T-helper 9 cell (primary cell): ENCODE measurements at places on chromosomes 5 and 9.

DNA sequence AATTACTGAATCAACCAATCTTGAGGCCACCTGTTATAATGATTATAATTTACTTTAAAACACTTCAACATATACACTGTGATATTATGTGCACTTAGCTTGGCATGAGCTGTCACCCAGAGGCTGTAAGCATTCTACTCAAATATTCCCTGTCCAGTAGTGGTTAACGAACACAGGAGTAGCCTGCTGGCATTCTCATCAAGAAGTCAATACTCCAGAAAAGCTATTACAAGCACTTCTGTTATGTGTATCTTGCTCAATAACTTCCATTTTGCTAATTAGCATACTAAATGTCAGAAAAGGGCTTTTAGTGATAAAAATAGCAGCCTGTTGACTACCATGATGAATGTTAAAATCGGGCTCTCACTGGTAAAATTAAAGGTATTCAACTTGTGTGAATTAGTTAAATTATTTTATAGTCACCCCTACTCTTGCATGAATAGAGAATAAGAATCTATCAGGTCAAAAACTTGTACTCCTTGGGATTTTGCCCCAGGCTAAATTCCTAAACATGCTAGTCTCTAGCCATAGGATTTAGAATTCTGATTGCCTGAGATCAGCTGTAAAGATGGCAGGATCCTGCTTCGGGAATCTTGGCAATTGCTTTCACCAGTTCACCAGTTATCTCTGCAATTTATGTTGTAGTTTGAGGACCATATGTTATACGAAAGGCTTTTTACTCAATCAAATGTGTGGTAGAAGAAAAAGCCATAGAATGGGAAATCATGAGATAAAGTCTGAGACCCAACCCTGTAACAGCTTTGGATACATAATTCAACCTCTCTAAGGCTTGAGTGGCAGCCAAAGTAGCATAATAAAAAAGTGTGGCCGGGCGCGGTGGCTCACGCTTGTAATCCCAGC lies 43.4 kb upstream of the PAM start:
- no peak for DNase-seq

DNA sequence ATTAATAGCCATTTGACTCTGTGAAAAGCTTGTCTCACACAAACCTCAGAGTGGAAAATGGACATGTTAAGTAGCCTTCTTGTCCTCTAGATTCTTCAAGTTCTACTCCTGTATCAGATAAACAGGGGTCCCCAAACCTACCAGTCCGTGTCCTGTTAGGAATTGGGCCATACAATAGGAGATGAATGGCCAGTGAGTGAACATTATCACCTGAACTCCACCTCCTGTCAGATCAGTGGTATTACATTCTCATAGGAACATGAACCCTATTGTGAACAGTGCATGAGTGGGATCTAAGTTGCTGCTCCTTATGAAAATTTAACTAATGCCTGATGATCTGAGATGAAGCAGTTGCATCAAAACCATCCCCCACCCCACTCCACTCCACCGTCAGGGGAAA lies 136.3 kb downstream of the TMEM232 start:
- DNase-seq: no peak

GRCh38 chr9:96363175-96363967 lies 20.1 kb downstream of the SLC35D2 start:
- DNase-seq: no peak

GRCh38 chr5:6135977-6136376 lies 242.4 kb downstream of the MED10 start:
- DNase-seq: no peak

GRCh38 chr9:89405826-89406225 lies 87.5 kb downstream of the SECISBP2 start:
- no peak for DNase-seq

- no peak for DNase-seq
Observed at GRCh38 chr5:32753051-32753450, 41.9 kb downstream of the NPR3 start.

DNA sequence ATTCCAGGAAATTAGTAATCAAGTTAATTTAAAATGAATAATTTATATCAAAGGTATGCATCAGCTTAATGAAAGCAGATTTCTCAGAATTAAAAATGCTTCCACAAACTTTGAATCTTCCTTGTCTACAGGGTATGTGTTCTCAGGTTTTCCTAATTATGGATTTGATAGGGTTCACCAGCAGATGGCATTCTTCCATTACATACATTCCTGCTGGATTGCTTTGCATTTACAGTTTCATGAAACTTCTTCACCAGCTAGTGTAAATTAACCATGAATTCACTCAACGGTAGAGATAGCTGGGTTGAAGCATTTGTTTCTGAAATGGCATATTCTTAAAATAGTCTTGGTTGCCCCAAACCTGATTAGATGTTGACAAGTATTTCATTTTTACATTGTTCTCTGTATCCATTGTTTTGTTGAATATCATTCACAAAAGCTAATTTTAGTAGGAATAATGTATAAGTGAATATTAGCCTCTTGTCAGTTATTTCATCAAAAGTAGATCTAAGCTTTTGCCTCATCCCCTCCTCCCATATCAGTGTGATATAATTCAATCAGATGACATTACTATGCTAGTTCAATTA lies 68.7 kb upstream of the WDR41 start:
- DNase-seq: no peak

- no peak for DNase-seq
Observed at GRCh38 chr5:167248257-167248656, 1043.2 kb upstream of the WWC1 start.

DNA sequence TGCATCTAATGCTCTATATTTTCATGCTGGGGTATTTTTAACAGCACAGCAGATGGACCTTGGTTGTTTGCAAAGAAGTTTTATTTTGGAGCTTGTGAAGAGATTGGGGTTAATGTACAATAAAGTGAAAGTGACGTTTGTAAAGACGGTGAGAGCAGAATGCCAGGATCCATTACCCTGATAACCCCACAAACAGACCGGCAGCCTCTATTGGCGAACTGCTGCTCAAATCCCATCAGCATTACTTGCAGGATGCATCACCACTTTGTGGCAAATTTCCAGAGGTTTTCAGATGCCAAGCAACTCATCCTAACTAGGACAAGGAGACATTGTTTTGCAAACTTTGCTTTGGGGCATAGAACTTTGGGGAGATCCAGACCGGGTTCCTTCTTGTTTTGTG lies 383.3 kb upstream of the ZNF462 start:
- DNase-seq: no peak

- no peak for DNase-seq
Observed at GRCh38 chr5:153829510-153830065, 209.1 kb downstream of the FAM114A2 start.

DNA sequence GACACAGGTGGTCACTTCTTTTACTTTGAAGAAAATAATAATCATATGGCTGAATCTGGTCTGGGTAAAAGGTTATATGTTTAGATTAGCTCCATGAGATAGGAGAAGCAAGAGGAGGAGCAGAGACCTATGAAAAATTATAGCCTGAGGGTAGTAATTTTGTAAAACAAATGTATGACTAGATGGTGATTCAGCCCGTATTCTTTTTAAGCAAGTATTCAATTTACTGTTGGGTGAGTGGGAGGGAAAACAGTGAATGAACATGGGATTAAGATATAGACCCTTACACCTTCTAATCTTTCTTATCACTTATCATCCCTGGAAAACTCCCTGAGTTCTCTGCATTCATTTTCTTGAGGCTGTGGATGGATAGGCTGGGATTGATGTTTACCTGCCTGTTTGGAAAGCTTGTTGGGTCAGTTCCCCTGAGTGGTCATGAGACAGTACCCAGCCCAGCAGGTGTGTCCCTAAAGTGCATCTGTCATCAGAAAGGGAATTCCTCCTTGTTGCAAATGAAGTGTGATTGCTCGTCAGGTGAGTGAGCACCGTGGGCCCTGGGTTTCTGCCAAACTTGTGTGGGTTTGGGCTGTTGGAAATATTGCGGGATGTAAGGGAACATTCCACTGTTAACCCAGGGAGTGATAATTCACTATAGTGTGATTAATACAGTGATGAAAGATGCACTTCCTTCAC lies 101.2 kb upstream of the GDNF start:
- DNase-seq: no peak

DNA sequence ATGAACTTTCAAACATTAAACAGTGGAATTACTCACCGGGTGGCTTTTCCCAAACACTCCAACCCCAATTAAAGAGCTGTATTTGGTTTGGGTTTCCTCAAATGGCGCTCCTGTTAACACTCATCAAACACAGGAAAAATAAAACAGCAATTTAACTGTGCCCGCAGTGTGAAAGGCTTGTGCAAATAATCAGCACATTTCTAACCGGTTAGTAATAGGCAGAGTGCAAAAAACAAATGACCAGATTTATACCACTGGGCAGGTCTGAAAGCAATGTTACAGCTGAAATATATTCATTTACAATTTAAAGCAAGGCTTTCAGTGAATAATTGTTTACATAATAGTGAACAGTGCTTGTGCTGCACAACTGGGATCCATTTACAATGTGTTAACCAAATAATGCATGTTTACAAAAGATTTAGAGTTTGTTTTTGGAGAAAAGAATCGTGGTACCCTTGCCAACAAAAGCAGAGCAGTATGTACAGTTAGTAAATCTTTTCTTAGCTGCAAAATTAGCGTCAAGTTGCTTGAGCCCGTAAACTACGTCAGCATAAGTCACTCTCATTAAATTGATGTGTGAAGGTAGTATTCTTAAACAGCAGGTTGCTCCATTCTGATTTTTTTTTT lies 662.9 kb upstream of the ZNF608 start:
- no peak for DNase-seq

GRCh38 chr5:15621094-15621493 lies 121.1 kb downstream of the FBXL7 start:
- DNase-seq: no peak

DNA sequence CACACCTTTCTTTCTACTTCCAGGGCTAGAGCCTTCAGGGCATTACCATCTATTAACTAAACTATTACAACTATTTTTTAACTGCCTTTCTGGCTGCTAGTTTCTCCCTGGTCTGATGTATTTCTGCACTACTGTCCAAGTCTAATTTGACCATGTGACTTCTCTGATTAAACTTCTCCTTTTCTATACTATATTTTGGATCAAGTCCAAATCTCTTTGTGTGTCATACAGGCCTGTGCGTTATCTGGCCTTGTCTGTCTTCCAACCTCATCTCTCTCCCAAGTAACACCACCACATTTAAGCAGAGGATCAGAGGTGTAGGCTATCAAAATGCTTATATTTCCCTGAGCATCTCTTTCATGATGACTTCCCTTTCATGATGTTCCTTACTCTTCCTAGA lies 47.2 kb upstream of the OR13F1 start:
- DNase-seq: no peak

- no peak for DNase-seq
Observed at GRCh38 chr9:134384811-134385479, 58.7 kb downstream of the RXRA start.

GRCh38 chr5:65172486-65173129 lies 309.1 kb downstream of the ADAMTS6 start:
- DNase-seq: no peak

- DNase-seq: no peak
Observed at GRCh38 chr5:53063791-53064190, 45.8 kb downstream of the MOCS2 start.

DNA sequence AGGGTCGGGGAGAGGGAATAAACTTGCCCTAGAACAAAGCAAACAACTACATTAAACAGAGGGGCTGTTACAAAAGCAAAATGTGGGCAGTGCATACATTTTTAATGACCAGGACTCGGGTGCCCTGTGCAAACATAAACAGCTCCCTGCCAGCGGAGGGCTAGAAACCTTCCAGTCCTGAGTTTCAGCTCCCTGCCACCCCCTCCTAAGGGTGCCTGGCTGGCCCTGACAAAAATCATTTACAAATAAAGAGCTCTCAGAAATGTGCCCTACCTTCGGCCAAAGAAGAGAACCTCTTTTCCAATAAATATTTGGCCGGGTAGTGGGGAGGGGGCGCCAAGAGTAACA lies 29.5 kb downstream of the FOXD1 start:
- DNase-seq: no peak

DNA sequence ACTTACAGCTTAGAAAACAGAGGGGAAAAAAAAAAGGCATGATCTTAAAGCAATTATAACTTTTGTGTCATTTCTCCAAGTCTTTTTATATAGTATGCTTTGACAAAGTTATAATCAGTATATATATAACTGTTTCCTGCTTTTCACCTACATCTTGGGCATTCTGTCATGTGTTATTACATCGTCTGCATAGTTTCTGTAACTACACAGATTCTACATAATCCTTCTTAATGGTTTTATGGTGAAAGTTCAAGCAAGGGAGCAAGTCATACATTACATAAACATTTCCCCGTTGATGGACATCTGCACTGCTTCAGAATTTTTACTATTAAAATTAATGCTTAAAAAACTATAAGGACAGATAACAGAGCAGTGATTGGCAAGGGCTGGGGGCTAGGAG lies 12.1 kb downstream of the FEM1C start:
- DNase-seq: no peak

DNA sequence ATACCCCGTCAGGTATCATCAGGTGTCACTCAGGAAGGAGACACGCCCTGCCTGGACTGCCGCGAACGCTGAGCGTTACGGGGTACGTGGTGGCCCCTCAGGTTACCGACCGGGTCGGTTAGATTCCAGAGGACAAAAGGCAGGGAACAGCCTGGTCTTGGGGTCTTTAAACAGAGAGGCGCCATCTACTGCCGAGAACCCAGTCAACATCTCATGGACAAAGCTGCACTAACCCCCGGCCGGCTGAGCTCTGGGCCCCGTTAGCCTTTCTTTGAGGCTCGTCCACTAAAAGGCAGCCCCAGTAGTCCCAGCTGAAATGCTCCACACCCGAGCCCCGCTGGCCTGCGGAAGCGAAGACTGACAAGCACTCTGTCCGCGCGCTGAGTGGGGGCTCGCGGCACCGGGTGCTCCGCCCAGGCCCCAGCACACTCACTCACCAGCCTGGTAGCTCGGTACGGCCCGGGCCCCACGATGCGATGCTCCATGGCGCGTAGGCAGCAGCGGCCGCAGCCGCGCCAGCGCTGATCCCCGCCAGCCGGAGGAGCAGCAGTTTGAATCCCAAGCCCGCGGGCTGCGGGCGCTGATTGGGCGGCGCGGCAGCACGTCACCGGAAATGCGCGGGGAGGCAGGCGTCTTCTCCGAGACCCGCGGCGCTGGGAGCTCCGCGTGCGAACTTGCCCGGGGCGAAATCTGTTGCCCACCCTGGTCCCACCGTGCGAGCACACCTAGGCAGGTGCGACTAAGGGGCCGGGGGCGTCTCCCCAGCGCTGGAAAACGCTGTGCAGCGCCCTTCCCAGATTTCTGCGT lies at the start of gene DEPDC1B:
DEPDC1B (minus strand) TSS at position 558 of the 807 bp plus-strand sequence; CDS start at position 485, 73 bp downstream.
- peak; percentile 75 for DNase-seq

DNA sequence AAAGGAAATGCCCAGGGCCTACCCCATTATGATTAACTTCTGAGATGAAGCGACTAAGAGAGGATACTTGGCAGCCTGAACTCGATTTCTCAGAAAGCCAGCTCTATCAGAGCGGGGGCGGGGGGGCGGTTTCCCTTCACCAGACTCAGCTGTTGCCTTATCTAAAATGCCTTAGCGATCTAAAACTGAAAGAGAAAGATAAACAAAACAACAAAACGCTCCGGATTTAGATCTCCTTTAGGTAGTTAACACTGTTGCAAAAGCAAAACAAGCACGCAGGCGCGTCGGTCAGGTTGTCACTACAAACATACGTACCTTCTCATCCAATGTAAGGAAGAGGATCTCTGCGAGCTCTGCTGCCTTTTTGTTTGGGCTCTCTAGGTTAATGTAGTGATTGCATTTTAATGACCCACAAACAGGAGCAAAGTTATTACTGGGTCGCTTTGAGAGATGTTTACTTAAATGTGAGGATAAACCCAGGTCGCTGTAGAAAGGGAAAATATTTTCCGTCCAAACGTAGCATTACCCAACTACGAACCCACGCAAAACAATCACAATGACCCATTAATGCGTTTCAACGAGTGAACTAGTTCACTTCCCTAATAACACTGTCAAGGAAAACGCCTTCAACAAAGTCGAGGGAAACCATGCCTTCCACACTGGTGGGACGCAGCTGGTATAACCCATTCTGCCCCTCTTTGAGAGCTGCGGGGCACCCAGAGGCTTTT lies 982 bp downstream of the EPB41L4A start:
- no peak for DNase-seq
